ENCODE measurements at places on chromosomes 4 and X.
A peak's percentile ranks its signal among the peaks of the same experiment; 100 is the strongest.

DNA sequence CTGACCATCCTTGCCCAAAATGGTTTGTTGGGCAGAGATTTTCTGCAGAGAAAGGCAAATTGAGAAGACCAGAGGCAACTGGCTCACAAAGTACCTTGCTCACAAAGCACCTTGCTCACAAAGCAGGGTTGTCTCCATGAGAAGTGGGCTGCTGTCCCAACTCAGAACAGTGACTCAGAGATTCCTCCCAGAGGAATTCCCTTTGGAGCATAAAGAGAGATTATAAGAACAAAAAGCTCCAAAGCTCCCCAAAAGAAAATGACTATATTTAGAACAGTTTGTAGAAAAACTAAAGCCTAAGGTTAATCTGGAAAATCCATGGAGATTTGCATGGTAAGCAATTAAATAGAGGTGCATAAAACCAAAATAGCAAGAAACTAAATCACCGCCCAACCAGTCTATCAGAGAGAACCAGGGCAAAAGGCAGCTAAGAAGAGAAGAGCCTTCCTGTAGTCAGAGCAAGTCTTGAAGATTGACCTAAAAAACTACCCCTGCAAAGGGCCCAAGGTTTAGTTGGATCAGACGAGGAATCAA is 731.4 kb downstream of the FAT4 start:
- DNase-seq: no peak

DNA sequence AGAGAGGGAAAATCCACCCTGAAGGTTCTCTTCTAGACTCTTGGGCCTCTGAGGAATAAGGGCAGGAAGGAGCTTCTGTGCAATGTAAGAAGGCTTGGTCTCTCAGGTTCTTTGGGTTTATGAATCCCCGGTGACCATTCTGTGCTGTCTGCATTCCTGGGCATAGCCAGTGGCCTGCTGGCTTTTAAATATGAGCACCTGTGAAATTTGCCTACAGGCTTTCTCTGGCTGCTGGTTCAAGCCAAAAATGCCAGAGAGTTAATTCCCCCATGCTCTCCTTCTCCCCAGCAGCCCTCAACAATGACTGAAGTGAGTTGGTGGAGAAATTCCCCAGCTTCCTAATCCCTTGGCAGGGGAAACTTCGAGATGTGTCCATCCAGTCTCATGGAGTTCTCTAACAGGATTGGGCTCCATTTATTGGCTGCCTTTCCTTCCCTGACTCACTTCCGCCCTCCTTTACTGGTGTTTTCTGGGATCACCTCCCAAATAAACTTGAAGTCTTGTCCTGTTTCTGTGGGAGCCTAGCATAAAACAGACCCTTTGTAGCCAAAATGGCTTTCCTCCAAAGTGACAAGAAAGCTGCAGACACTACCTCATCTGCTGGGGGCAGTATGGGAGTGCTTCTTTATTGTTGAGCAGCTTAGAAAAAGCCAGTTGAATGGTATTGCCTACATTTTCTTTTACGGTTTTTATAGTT is 179.4 kb upstream of the CASK start:
- no peak for DNase-seq

- DNase-seq: no peak
Measured at GRCh38 chr4:72286910-72287309, 255.1 kb downstream of the NPFFR2 start.

GRCh38 chr4:71070015-71070414 is 76.6 kb downstream of the DCK start:
- DNase-seq: no peak

DNA sequence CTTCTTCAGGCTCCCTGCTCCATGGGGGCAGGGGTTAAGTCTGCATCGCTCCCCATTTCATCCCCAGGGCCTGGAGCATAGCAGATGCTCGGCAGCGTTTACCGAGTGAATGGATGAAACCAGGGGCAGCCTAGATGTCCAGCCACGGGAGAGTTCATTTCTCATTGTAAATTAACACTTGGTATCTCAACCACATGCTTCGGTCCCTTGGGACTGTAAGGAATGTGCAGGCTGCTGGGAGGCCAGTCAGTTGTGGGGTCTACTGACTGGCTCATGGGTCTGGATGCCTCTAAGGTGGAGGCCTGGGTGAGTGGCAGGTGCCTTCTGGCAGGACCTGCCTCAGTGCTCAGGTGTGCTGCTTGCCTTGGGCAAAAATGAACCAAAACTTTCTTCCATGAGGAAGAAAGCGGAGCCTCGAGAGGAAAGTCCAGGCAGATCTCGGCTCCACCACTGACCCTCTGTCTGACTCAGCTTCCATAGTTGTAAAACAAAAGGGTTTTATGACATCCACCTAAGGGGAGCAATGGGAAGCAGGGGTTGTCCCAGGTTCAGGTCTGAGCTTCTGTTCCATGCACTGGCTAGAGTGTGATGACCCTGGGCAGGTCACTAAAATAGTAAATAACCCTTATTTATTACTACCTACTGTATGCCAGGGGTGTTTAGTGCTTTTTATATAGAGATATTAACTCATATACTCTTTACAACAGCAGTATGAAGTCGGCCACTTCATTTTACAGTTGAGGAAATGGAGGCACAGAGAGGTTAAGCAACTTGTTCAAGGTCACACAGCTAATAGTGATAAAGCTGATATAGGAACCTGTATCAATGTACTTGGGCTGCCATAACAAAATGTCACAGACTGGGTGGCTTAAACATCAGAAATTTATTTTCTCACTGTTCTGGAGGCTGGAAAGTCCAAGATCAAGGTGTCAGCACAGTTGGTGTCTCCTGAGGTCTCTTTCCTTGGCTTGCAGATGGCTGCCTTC is 144.3 kb upstream of the STX18 start:
- DNase-seq: no peak

GRCh38 chr4:2537011-2537830 is 774 bp downstream of the FAM193A start:
- peak; percentile 38 for DNase-seq

- DNase-seq: no peak
Measured at GRCh38 chr4:85106166-85106565, 139.7 kb upstream of the WDFY3 start.

DNA sequence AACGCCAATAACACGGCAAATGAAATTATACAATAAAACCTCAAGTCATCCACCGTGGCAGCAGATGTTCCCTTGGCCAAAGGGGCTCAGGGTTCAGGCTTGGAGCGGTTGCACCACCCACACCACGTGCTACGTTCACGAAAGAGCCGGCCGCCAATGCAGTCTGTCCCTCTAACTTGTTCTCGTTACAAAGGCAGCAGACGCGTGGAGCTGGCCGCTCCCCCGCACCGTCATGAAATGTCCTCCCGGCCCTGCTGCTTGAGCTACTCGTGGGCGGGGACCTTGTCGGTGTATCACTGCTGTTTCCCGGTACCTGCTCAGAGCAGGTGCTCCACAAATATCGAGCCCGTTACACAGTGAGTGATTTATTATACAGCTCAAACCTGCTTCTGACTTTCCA is 36.4 kb upstream of the MAN2B2 start:
- no peak for DNase-seq
